ENCODE measurements at places on chromosomes 6 and 20.

DNA sequence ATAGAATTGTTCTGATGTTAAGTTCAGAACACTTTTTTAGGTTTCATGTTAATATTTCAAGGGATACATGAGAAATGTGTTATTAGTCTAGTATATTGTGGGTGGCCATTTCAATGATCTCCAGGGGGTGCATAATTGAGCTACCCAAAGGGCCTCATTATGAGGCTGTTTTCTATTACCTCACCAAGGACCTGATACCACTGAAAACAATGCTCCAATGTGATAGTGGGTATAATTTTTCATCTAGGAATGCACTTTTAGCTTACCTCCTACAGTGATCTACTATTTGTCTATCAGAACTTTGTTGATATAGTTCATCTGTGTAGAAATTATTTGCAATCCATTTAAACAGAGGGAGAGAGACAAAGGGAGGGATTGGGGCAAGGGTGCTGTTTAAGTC is 106.8 kb upstream of the HS3ST5 start:
- no peak for DNase-seq

- DNase-seq: no peak
These were observed 69.2 kb downstream of the MTFR2 start for GRCh38 chr6:136180704-136181511.

GRCh38 chr6:105779110-105779509 is 307.0 kb upstream of the PRDM1 start:
- DNase-seq: peak; percentile 10

- DNase-seq: no peak
These were observed 541.3 kb upstream of the MARCKS start for GRCh38 chr6:113315879-113316278.

DNA sequence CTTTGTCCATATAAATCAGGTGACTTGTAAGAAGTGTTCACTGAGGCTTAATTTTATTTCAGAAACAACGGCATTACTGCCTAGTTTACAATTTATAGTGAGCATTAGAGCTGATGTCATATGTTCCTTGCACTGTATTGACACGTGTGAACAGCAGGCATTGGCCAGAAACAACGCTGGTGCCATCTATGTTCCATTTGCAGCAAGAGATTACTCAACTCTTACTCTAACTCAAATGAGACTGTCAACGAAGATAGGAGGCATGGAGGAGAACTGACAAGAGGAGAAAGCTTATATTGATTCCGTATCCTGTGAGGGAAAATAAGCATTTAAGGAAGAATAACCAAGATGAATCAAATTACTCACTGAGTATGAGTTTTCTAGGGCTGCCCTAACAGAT is 48.4 kb downstream of the MTFR2 start:
- DNase-seq: no peak

- DNase-seq: no peak
These were observed 110.2 kb downstream of the AGPAT4 start for GRCh38 chr6:161163466-161164181.

- no peak for DNase-seq
These were observed 839 bp downstream of the HNF4A start for GRCh38 chr20:44356353-44356723.

- DNase-seq: no peak
These were observed 81.1 kb downstream of the SASH1 start for GRCh38 chr6:148423601-148424270.

GRCh38 chr6:170116636-170117035 is 174.2 kb downstream of the DLL1 start:
- no peak for DNase-seq

GRCh38 chr6:5379647-5380242 is 118.4 kb downstream of the FARS2 start:
- peak; percentile 68 for DNase-seq

DNA sequence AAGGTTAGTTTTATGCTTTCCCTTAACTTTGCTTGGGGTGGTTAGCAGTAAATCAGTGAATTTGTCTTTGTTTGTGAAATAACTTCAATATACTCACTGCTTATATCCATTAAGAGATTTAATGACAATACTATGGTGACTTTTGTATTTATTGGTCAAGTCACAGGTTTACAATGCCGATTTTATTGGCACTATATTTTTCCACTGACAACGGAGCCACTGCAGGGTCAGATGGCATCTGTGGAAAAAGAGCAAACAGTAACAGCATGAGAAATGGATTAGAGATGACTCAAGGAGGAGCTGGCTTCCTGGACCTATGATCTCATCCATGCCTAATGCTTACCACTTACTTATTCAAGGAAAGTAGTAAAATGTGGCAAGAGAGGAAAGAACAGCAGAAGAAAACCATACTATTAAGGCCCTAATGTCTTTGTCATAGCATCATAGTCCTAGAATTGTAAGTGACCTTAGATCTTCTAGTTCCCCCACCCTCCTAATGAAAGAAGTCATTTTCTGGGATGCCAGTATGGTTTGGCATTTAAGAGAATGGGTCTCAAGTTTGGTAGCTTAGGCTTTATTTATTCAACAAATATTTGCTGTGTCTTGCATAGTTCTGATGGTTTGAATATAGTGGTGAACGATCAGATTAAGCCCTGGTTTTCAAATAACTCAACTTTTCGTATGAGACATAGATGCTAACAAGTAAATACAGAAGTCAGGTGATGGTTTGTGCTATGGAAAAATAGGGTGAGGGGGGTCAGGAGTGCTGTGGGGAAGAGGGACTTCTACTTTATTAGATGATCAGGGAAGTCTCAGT is 18.5 kb downstream of the RNF144B start:
- DNase-seq: no peak

DNA sequence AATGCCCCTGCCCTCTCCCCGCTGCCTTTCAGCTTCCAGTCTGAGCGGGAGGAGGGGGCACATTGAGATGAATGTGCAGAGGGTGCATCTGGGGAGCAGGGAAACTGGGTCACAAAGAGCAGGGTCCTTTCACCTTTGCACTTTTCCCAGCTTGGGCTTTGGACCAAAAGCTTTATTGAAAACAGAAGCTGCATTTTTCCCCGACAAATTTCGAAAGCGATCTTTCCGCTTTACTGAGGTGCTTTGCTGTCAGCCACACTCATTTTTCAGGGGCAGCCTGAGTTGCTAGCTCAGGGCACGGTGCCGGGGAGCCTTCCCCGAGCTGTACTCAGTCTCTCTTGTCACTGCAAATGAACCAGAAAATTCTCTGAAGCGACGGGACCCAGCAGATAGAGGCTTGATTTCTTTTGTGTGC is 283.7 kb upstream of the SOX4 start:
- no peak for DNase-seq

DNA sequence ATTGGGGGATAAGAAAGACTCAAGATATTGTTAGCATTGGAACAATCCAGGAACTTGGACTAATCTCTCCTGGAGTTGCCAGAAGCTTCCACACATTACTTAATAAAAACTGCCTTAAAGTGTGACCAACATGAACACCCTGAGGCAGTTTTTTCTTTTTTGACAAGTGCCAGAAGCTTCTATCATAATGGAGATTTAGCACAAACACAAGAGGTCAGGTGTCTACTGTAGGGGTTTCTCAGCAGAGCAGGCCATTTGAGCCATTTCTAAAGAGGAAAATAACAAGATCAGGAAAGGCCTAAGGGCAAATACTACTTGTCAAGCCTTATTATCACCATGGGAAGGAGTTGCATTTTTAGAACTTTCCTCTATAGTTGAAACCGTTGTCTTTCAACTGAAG is 361.5 kb downstream of the EPM2A start:
- DNase-seq: no peak

DNA sequence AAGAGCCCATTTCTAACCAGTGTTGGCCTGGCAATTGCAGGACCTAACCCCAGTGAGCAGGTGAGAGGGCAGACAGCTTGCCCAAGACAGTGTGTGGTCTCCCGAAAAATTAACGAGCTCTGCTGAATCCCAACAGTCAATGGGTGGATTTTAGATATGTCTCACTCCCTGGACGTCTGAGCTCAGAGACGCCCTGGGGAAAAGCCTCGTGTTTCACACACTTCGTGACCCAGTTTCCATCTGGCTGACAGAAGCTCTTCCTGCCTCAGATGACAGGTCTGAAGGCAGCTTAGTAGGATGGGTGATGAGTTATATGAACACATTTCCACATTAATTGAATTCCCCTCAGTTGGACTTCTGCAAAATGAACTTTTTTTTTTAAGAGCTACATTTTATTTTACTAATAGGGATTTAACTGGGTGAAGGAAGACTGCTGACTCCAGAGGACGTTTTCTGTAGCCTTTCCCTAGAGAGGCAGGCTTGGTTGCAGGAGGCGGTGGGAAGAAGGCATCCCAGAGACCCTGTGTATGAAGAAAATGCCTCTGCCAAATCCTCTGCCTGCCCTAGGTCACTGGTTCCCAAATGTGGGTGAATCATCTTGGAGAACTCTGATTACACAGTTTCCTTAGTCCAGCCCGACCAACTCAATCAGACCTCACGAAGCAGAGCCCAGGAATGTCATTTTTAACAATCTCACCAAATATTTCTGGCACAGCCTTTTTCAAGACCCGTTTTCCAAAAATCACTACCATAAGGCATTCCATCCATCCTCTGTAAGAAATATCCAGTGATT is 71.7 kb upstream of the LY86 start:
- no peak for DNase-seq

- no peak for DNase-seq
These were observed 335.8 kb upstream of the NT5E start for GRCh38 chr6:85113934-85114580.

DNA sequence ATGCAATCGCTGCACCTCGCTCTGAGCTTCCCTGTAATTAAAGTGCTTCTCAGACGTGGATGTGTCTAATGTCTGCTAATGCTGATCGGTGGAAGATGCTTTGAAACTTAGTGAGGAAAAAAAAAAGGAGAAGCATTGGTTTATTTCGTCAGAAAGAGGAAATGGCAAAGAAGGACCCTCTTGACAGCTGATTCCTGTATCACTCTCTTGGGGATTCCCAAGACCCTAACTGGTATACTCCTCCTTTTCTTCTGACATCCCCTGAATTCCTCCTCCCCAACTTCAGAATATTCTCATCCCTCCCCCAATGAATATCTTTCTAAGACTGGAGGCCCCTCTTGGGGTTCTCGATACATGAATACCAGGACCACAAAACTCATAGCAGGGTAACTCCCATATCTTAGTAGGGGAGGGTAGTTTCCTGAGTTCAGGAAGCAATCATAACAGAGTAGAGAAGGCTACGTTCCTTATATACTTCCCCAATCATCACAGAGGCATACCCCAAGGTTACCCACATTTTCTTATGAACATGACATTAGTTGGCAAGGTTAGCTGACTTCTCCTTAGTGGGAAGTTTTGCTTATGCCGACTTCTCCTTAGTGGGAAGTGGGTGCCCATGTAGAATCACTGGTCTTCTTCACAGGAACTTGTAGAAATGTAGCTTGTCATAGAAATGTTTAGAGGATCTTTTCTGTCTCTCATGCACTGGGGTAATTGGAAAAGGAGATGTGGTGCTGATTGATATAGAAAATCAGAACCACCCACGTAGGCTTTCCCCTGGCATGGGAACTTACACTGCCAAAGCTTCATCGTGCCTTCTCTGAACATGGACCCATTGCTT is 63.8 kb upstream of the ATXN1 start:
- peak; percentile 63 for DNase-seq

DNA sequence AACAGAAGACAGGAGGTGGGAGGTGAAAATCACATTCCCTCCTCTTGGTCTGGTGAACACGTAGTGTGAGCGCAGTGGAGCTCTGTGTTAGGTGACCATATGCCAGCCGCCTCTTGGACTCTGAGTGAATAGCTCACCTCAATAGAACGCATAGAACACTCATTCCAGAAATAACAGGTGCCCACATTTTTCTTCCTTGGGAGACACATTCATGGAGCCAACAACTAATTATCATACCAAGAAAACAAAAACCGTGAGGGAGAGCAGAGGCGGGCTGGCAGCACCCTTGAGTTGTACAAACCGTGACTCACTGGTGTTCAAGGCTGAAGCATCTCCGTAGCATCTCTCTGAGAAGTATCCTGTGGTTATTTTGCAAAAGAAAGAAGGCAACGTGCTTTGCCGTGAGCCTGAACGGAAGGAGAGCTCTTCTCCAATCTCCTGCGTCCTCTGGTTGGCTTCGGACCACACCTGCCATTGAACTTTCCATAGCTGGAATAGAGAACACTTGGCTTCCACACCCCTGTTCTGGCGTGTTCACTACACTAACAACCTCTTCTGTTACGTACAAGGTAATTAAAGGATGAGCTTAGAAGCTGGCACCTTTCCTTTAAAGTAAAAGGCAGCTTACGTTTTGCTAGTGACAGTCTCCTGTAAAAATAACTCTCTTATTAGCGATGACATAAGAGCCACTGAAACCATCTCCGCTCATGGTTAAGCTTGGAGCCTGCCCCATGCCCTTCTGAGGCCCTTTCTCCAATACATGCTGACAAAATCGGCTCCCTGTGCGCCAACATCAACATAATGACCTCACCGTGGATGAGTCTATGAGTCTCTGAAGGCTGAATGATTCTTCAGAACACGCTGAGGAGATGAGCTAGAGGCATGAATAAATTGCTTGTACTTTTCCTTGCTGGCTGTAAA is 30.2 kb upstream of the SGK1 start:
- no peak for DNase-seq

GRCh38 chr20:19823971-19824370 is 65.9 kb downstream of the RIN2 start:
- no peak for DNase-seq

GRCh38 chr6:165704045-165704748 is 41.2 kb upstream of the PDE10A start:
- no peak for DNase-seq

DNA sequence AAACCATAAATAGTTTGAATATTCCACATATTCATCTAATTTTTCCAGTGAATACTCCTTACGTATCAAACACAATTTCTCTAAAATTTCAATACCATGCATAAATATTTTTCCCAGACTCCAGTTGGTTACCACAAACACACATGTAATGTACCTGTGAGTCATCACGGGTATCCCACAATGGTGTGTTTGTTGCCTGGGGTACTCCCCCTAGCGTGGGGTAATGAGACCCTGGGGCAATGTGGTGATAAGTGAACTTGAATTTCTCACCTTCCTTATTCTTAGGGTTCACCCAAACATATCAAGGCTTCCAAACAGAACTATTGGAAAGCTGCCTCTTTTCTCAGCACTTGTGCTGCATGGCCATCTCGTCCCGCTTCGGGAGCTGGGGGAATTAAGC is 51.0 kb downstream of the STX7 start:
- no peak for DNase-seq

- DNase-seq: no peak
These were observed 70.2 kb upstream of the SLC4A11 start for GRCh38 chr20:3309226-3309625.

GRCh38 chr20:20448881-20449280 is 81.0 kb downstream of the INSM1 start:
- DNase-seq: no peak

Measured in Kasumi-1 (cell line).